Dermis microvascular lymphatic vessel endothelial cell (primary cell): ENCODE measurements at places on chromosomes 16 and 17.

DNA sequence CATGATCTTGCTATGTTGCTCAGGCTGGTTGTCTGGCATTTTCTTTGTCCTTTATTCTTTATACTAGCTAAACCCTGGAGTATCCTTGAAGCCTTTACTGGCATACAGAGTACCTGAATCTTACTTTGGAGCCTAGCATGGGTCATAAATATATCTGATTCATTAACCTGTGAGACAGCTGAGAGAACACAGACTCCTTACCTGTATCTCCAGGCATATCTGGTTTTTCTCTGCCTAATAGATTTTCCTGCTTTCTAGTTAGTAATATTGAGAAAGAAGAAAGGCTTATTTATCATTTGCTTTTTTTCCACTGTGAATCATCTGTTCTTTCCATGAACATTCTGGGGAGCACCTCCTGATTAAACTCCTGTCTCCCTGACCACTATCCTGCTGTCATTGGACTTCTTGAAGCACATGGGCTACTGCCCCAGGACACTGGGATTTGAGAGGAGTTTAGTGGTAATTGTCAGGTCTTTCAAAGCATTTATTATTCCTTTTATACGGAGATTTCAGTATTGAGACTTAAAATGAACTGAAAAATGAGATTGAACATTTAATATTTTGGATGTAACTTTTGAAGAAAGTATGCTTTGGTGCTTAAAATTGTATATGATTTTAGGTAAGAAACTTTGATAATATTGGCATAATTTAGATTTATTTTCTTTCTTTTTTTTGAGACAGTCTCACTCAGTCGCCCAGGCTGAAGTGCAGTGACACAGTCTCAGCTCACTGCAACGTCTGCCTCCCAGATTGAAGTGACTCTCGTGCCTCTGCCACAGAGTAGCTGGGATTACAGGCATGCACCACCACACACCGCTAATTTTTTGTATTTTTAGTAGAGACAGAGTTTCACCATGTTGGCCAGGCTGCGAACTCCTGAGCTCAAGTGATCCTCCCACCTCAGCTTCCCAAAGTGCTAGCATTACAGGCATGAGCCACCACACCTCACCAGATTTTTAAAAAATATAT is 8.6 kb downstream of the PDP2 start:
- DNase-seq: no peak

DNA sequence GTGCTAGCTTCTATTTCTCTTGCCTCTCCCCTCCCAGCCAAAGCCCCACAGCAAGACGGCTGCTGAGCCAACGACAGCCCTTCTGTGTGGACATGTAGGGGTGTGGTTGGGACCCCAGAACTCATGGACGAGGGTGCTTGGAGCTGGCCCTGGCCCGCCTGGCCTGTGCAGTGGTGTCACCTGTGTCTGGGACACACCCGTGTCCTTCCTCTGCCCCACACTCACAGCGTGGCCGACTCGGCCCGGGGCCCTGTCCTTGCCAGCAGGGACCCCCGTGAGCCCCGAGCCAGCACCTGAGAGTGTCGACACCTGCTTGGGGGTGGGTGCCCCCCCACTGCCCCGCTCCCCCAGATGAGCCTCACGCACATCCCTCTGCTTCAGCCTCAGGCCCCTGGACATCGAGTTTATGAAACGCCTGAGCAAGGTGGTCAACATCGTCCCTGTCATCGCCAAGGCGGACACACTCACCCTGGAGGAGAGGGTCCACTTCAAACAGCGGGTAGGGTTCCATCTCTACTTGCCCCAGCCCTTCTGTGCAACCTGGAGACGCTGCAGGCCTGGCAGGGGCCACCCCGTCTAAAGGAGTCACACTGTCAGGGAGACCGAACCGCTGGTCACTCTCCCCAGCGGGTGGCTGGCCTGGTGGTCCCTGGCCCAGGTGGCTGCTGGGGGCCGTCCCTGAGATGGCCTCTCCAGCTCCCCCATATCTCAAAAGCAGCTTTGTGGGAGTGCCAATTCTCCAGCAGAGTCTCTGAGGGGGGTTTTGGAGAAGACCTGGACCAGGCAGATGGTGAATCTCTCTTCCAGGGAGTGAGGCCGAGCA is 349.8 kb downstream of the SEC14L1 start:
- DNase-seq: no peak

DNA sequence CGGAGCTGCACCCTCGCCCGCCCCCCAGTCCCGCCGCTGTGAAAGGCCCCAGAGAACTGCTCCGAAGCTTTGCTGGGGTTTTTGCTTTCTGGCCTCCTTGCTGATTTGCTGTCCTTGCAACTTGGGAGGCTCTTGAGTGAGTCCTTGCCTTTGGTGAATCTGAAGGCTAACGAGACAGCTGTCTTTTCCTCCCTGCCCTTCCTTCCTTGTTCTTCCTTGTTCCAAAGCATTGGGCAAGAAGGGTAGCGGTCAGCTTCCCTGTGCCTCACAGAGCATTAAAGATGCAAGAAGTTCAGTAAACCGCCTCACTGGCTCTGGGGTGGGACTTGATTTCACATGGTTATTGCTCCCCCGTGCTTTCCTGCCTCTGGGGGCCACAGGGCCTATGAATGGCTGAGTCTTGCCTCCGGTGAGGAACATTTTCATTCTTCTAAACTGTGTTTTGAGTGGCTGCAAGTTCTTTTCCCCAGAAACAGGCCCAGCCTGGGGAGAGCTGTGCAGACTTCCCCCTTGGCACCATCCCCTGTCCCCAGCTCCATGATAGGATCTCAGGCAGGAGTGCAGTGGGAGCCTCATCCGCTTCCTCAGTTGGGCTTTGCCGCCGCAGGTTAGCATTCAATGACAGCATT is 1.4 kb downstream of the YPEL2 start:
- DNase-seq: no peak

DNA sequence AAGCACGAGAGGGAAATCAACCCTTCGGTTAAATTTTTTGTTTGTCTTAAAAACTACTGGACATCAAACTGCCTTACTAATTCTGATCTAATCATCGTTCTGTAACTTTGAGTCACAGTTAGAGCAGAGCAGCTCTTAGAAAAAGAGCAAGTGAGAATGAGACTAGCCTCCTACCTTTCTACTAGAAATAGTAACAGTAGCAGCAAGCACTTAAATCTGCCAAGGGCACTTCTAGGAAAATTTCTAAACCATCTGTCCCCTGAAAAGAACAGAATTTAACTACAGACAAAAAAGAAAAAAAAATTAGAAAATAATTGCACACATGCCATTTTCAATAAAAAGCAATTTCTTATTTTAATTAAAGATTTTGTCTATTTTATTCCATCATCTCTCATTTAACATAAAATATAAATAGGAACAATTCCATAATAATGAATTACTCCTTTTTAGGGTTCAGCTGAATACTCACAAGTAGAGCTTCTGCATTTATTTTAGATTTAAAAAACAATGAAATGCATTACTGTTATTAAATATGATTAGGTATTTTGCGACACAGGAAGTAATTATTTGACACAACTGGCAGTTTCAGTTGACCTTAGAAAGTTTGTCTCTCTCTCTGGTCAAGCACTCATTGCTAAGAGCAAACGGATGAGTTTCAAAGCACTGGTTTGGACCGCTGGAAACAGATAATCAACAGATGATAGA is 250.8 kb upstream of the SOX9 start:
- no peak for DNase-seq

DNA sequence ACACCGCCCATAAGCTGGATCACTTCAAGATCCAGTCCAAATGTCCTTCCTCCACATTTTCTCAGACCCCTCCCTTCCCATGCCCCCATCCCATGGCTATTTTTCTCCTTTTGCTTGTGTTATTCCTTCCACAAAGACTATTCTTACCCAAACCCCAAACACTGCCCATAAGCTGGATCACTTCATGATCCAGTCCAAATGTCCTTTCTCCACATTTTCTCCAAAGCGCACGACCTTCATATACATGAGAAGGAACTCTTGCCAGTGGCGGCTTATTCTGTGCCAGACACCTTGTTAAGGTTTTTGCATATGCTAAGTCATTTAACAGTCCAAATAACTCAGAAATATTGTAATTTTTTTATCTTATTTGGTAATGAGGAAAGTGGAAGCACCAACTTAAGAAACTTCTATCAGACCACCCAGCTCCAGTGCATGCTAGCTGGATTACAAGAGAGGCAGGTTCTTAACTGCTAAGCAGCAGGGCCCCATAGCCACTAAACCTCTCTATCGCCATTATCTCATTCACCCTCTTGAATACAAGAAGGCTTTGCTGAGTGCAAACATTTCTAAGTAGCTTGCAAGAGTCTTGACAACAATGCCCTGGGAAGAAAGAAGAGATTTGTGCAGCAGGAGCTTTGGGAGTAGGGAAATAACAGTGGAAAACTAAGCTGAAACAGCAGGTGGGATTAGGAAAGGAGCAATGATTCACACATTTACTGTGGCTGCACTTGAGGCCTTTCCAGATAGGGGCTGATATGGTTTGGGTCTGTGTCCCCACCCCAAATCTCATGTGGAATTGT is 428.2 kb upstream of the MAF start:
- DNase-seq: no peak

GRCh38 chr16:23673971-23674614 is 4.6 kb upstream of the PLK1 start:
- no peak for DNase-seq

DNA sequence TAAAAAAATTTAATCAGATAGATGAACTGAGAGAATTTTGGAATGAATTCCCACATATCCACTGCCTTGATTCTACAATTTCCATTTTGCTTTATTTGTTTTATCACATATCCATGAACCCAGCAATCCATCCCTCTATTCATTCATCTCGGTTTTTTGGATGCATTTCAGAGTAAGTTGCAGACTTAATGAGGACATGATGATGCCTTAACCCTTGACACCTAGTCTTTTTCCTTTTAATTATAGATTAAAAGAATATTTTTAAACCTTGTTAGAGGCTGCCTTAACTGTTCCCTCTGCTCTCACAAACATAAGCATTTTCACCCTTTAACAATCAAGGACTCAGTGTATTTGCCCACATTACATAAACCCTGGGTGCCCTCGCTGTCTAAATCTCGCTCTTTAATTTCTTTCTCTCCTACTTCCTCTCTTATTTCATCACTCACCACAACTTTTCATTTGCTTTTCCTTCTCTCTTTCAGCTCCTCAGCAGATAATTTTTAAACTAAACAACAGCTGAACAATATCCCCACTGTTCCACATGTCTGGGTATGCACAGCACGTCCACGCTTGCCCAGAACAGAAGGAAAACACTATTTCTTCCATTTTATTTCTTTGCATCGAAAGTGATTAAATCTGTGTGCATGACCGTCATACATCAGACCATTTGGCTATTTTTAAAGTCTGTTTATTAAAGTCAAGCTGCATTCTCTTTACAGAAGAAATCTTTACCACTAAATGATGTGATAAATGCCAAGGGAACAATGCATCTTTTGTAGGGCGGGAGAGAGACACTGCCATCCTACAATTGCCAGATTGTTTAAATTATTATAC is 39.9 kb downstream of the IQCK start:
- DNase-seq: no peak

DNA sequence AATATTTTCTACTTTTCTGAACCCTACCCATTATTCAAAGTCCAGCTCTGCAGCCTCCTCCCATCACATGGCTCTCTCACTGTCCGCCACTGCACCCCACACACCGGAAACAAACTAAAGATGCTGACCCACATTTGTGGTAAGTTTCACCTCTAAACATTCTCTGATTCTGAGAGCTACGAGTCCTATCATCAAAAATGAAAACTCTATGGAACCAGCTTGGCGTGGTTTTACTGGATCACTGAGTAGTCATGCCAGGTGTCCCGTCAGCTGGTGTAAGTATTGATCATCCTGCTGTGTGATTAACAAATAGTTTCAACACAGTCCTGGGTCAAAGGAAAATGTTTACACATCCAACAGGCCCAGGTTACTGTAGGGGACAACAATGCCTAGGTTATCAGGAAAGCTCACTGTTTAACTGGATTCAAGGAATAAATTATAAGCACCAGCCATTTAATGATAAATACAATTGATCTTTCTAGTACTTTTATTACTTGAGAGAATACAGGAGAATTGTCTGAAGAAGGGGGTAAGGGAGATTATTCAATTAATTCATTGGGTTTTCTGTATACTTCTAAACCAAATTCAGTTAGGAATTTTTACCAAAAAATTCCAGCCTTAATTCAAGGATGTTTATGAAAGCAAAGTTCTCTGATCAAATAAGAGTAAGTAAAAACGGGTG is 33.9 kb downstream of the CYTH1 start:
- DNase-seq: no peak

DNA sequence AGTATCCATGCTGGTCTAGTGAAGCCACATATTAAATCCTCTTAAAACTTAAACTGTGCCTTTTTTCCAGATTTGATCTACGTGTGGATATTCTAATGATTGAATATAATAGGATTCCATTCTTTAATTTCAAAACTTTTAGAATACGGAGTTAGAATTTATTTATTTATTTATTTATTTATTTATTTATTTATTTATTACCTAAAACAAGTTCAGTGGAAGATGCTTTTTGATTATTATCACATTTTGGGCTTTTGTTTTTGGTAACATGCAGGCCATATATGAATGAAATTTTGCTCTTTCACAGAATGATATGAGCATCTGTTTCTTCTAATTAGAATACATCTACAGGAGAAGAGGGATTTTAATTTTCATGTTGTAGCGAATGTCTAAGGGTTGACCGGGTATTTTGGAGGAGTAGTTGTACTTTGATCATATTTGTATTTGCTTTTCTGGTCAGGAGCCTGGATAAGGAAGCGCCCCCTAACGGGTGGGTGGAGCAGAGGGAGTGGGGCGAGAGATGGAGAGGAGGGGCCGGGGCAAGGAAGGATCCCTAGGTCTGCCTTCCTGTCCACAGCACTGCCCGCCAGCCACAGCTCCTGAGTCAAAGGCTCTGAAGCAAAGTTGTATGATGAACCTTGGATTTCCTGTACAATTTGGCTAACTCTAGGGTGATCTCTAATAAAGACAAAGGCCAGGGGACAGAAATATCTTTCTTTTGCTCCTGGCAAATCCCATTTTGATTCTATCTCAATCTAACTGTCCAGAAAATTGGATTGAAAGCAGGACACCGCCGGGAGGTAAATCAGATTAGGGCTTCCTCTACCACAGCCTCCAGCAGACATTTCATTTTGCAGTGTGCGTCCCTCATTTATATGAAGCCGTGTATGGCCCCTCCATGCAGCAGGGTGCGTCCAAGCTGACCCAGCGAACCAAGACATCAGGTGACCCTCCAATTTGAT is 149.1 kb downstream of the PRKCA start:
- peak; percentile 52 for DNase-seq

- DNase-seq: no peak
These were observed 10.2 kb downstream of the COX6A2 start for GRCh38 chr16:31417916-31418315.

DNA sequence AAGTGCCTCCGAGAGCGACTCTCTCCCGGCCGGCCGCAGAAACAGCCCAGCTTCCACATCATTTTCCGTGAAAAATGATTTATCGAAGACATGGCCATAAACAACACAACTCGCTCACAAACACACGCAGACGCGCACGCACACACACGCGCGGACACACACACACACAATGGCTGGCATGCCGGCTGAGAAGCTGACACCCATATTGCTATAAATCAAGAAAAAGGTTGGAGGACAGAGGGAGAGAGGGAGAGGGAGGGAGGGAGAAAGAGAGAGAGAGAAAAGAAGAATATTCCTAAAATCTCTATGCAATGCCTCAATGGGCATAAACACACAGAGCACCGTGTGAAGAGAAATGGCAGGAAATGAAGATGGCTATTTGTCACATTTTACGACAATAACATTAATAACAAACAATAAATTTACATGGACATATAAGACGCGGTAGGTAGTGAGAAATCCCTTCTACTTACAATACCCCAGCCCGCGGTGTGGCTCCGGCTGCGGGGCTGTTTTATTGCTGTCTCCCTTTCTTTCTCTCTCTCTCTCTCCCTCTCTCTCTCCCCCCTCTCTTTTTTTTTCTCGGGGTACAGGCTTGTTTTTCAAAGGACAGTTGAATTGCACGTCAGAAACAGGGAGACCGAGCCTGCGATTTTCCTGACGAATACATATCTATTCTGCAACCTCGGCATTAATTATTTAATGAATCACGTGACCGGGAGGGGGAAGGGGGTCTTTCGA is 9.5 kb downstream of the HOXB4 start:
- DNase-seq: peak; percentile 53
